Activated T-cell treated with anti-CD3 and anti-CD28 coated beads for 24 hours (primary cell): ENCODE measurements at places on chromosomes 5 and 9.

DNA sequence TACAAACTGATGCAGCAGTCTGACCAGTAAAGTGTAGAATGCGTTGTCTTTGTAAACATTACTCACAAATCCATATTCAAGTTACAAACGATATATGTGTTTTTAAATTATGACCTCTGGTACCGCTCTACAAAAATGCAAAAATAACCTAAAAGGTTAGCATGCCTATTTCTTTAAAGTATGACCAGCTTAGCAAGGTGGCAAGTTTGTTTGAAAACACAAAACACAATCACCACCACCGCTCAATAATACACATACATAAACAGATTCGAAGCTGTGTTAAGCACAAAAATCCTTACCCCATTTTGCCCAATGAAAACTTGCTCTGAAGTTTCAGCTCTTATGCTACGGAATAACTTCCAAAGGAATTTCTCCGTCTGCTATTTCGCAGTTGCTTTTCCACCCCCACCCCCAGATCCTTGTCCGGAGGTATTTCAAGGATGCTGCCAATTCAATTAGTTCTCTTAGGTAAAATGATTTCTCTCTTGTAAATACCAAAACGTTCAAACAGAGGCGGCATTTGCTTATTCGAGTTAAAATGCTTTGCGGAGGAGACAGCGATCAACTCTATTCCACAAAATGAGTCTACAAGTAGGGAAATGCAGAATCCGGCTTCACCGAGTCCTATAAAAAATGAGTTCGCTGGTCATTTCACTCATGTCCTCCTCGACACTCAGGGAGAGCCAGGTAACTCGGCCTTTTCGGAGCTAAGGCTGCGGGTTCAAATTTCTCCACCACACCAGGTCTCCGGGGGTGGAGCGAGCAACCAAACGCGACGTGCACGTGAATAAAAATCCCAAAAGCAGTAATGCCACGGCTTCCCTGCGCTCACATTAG, 1.2 kb downstream of the HOMER1 start:
- no peak for DNase-seq

GRCh38 chr9:90420768-90421513, 221.7 kb downstream of the DIRAS2 start:
- DNase-seq = no peak

GRCh38 chr9:116027096-116027495, 126.5 kb upstream of the PAPPA start:
- no peak for DNase-seq

- DNase-seq = no peak
Observed at GRCh38 chr9:127349483-127350113, 47.4 kb upstream of the SLC2A8 start.

GRCh38 chr5:115271295-115272050, 8.8 kb upstream of the PGGT1B start:
- DNase-seq = no peak

DNA sequence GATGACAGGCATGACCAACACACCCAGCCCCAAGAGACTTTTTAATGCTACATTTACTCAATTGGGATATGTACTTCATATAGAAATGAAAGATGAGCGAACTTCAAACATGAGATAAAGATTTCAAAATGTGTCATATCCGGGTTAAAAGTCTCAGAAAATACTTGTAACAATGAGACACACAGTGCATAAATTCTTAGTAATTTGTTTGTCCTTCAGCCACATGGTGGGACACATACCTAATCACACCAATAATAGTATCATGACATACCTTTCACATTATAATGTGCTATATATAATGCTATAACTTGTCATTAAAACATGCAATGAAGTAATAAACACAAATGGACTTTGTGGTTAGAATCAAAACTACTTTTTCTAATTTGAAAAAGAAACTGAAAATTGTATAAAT, 204.7 kb upstream of the RFX3 start:
- DNase-seq = no peak

GRCh38 chr9:8647824-8648223, 848.2 kb upstream of the DMAC1 start:
- DNase-seq = no peak

GRCh38 chr5:103358305-103358995, 99.9 kb downstream of the MACIR start:
- DNase-seq = no peak

- DNase-seq = no peak
Observed at GRCh38 chr5:8907168-8907868, 638.6 kb downstream of the SEMA5A start.

DNA sequence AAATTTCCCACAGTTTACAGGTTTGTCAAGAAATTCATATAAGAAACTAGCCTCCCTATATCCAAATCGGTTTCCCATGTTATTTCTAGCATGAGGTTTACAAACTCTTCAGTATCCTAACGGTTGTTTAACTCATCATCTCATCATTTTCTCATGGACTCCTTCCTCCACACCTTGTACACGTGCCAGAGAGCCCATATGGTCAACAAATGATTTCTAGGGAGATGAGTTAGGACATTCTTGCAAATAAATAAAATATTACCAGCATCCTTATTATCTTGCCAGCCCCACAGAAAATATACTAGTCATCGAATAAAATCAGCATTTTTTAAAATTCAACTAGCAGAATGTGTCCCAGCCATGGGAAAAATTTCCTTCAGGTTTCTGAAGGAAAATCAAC, 285.2 kb downstream of the EBF1 start:
- no peak for DNase-seq

DNA sequence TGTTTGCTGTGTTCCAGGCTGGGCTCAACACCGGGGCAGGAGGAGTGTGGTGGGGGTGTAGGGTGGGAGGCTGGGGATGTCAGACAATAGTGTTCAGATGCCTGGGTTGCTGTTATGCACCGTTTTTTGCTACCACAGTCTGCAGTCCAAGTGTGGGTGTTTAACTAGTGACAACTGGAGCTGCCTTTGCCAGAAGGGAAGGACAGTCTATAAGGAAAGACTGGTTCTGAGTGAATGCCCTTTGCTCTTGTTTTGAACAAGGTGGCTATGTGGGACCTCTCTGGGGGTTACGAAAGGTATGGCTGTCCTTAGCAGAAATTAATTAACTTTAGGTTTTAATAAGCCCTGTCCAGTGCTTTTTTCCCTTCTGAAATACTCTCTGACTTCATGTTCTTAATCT, 118.5 kb upstream of the GNA14 start:
- no peak for DNase-seq

DNA sequence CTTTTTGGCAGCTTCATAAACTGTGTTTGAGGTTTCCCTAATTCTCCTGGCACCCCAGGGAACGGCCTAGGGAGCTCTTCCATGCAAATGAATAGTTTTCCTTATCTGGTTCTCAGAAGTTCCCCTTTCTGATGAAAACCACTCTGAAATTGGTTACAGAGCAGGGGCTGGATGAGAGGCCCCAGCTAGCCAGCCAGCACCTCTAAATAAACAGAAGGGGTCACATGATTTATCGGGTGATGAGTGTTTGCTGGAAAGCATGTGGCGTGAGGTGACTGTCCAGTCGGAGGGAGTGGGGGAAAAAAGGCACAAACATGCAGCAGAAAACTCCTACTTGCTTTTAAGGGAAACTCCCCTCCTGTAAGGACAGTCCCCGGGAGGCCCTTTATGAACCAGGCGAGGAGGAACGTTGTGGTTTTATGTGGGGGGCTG, 261.2 kb upstream of the ANKRD55 start:
- DNase-seq = no peak

GRCh38 chr5:168608386-168608785, 29.2 kb upstream of the PANK3 start:
- no peak for DNase-seq

- no peak for DNase-seq
Observed at GRCh38 chr5:77301447-77301883, 91.0 kb downstream of the PDE8B start.

DNA sequence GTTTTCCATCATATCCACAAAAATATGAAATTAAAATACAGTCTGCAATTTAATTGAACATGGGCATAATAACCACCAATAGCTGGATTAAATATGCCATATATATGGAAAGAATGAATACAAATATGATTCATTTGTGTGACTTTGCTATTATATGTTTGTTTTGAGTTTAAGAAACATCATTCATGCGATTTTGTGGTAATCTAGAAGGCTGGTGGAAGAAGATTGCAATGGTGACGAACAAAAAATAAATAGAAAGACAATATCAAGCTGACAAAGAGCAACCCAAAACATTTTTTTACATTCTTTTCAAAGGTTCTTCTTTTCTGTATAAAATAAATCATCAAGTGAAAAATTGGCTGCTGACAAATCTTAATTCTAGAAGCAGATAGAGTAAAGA, 610.0 kb downstream of the MAT2B start:
- no peak for DNase-seq

GRCh38 chr5:128062172-128062746, 21.3 kb upstream of the SLC12A2 start:
- DNase-seq = no peak

- DNase-seq = no peak
Observed at GRCh38 chr5:104080646-104081175, 518.1 kb upstream of the NUDT12 start.

GRCh38 chr5:16826379-16827125, 109.5 kb downstream of the MYO10 start:
- no peak for DNase-seq

DNA sequence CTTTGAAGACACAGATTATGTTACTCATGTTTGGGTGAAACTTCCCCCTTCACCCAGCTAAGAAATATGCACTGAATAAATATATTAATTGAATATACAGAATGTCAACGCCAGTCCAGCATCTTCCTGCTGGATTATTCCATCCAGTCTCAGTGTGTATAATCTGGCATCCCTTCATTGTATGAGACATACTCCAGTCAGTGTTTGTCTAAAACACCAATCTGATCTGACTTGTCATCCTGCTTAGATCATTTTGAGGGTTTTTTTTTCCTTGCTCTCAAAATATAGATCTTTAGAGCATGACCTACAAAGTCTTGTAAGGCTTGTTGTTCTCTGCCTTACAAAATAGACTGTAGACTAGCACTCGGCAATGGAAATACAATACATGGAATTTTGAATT, 195.1 kb downstream of the SMARCA2 start:
- DNase-seq = no peak

DNA sequence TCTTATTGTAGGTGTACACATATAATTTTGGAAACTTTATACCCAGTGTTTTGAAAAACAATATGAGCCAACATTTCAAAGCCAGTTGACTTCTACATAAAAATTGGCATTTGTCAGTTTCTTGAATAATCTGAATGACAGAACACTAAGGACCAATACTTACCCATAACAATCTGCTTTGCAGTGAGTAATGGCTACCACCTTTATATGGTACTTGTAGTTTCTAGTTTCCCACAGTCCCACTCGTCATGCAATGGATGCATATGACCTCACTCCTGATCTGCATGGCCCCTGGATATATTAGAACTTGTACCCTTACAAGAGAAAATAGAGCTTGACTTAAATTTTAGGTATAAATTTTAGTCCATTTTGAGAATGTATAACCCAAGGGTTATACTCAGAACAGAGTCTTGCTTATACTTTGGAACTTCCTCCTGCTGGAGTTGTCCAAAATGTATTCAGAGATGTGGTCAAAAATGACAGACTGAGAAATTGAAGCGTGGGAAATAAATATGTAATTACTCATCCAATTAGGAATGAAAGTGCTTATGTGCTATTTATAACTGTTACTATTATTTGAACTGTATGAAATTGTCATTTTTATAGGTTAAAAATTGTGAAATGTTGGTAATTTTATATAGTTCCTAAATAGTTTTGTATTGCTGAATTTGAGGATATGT, 19.5 kb downstream of the XRCC4 start:
- DNase-seq = no peak

- DNase-seq = no peak
Observed at GRCh38 chr9:130523921-130524320, 55.5 kb upstream of the FUBP3 start.
